ENCODE measurements at places on chromosomes 13 and 19. TPM values are rescaled to one million over a fixed set of nuclear protein-coding genes. Genes with fewer than 3 reads are reported as not detected.

DNA sequence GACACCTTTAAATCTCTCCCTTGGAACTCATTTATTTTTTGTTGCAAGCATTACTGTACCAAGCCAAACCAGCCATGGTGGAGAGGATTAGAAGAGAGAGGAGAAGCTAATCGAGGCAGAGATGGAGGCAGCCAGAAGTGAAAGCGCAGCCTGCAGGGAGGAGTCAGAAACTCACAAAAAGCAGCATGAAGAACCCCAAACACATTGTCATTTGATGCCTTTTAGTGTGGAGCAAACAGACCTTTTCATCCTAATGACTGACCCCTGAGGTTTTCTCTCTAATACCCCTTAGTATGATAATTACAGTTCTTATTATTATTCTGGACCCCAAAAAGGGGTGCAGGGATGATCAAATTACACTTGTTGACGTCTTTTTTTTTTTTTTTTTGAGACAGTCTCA is 62.5 kb downstream of the TNFRSF19 start:
- no peak for DNase-seq

CEACAM7 gene
- 3.6 TPM for total RNA-seq

DNA sequence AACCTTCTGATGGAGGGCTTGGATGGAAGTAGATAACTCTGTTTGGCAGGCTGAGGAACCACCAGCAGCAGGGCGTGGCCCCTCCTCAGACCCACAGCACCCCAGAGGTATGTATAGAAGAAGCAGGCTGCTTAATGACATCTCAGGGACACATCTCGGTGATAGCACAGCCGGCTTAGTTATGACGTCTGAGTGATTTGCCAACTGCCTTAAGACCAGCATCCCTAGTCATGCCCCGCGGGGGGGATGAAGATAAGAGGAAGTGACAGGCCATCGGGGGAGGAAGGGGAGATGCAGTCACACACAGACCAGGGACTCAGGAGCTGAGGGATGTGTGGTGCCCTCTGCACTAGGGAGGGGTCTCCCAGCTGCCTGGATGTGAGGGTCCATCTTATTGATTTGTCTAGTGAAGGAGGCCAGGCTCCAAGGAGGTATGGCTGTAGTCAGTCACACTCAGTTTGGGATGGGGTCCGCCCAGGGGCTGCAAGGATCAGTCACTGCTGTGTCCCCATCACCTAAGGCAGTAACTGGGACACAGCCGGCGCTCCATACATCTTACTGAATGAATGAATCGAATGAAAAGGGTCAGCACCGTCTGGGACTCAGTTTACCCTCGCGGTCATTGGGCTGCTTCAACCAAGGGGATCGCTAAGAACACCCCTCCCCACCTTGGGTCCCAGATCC is 19.2 kb upstream of the ERCC1 start:
- DNase-seq, result peak; percentile 67

DNA sequence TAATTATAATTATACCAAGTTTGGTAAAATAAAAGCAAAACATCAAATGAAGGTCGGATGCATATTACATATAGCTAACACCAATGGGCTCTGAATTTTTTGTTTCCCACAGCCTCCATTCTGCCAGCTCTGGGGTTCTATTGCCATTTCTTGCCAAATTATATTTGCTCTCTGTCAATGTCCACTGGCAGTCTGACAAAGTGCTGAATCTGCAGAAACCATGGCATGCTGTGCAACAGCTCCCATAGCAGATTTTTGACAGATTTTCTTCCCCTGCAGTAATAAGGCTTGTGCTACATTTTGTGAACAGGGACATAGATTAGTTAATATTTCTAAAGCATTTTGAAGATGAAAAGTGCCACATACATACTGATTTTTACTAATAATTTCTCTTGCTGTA is 1102.1 kb downstream of the DIAPH3 start:
- DNase-seq, result no peak

GRCh38 chr19:47309038-47309437 is 623 bp upstream of the C5AR1 start:
- peak; percentile 33 for DNase-seq

DNA sequence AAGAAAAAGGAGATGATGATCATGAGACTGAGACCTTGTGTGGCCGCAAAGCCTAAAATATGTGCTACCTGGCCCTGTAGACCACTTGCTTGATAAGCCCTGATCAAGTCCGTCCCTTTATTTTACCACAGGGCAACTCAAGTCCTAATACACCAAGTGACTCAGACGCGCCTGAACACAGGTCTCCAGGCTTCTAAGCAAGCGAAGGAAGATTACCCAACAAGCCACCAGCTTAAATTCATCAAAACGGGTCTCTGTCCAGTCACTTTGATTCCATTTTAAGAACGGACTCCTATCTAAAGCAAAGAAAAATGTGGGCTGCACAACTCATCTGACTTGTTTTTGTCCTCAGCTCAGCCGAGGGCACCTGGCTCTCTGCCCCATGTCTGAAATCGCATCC is 26.8 kb downstream of the SLC7A1 start:
- no peak for DNase-seq

DNA sequence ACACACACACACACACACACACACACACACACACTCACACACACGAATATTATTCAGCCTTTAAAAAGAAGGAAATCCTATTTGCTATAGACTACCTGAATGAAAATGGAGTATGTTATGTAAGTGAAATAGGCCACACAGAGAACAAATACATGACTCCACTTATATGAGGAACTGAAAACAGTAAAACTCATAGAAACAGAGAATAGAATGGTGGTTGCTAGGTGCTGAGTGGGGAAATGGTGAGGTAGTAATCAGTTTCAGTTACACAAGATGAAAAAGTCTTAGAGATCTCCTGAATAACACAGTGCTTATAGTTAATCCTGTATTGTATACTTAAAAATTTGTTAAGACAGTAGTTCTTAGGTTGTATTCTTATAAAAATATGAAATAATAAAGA is 8.2 kb downstream of the ZNF677 start:
- no peak for DNase-seq

GRCh38 chr13:74024856-74025255 is 109.3 kb downstream of the KLF12 start:
- no peak for DNase-seq

DNA sequence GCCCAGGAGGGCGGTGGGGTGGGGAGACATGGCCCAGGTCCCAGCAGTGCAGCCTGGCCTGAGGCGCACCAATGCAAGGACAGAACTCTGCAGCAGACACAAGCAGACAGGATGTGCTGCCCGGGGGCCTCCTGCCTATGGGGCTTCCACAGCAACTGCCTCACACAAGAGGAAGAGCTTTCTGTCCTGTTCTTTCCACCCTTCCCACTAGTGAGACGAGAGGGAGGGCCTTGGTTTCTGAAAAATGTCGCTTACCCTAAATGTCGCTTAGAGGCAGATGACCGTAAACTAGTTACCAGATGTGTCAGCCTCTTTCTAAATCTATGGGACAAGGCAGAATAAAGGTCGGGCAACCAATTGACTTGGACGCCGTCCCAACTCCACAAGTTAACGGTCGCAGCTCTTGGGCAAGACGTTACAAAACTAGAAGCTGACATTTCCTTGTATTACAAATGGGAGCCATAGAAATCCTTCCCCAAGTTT is at the start of gene LAIR1:
TSS of gene LAIR1 (minus strand) at position 157 of the 483 bp plus-strand sequence. CDS start at position 30, 127 bp downstream.
- DNase-seq, result peak; percentile 53

DNA sequence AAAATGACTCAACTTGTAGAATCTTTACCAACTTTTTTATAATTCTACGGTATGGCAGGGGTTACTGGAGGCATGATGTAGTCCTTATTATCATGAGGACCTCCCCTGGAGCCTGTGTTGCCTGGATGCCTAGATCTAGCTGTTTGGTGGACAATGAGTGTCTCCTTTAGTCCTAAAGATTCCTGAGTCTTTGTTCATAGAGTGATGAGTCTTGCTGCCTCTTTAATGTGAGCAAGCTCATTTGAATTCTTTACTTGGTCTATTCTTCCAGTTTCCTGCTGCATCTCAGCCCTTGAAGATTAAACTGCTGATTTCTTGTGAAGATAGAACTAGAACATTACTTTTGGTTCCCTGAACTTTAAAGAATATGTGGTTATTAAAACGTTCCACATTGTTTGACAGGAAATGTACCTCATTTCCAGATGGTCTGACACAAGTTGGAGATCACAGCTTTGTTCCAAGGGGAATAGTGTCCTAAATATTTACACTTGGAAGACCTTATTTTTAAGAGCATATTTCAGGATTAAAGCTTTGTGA is 51.9 kb downstream of the SLAIN1 start:
- no peak for DNase-seq

ZNF560 gene
- total RNA-seq, result 8.4 TPM

GRCh38 chr19:7657131-7657751 is 11.6 kb upstream of the RETN start:
- peak; percentile 35 for DNase-seq

SPINT2 gene
- 113 TPM for total RNA-seq

DNA sequence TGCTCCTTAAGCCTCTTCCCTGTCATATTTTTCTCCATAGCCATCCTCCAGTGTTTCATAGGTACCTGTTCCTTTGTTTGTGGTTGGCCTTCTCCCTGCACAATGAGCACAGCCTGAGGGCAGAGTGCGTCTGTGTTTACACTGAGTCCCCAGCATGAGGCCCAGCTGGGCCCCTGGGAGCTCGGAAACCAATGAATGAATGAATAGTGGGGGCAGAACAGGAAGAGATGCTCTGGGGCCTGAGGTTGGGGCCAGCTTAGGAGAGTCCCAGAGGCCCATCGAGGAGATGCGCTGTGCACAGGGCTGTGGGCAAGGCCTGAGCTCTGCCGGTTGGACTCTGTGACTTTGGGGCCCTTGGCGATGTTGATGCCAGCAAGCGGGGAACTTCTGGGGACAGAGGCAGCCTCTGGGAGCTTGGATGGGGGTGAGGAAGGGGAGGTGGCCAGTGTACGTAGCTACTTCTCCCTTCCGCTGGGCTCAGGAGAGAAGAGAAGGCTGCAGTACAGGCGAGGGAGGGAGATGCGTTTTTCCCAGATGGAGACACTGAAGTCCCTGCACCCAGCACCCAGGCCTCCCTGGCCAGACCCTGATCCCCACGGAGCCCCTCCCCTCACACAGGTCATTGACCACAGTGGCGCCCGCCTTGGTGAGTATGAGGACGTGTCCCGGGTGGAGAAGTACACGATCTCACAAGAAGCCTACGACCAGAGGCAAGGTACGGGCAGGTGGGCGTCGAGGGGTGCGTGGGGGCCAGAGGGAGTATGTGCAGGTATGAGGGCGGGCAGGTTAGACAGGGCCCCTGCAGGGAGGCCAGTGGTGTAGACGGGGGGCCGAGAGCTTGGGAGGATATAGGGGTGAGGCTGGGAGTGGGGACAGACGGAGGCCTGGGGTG is 5.1 kb downstream of the TBCB start:
- no peak for DNase-seq

DNA sequence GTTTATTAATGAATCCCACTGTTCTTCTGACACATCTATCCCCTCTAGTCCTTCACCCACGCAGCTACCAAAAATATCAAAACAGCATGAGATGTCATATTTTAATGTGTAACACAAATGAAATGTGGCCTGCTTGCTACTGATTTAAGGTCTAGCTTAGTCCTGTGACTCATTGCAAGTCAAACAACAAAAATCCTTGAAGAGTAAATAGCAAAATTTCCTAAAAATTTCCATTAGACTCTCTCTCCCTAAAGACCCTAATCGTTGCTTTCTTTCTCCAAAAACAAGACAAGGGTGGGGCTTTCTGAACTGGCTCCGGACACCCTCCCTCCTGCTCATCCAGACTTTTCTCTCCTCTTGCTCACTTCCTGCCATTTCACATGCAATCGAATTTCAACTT is 99.9 kb upstream of the IPO5 start:
- no peak for DNase-seq

GRCh38 chr19:38068826-38069225 is 155.2 kb downstream of the DPF1 start:
- no peak for DNase-seq

GRCh38 chr13:36712770-36713169 is 39.0 kb downstream of the SERTM1 start:
- DNase-seq, result peak; percentile 5

All from umbilical cord (tissue), 2 donors.